ENCODE measurements at places on chromosomes 3 and 15.

DNA sequence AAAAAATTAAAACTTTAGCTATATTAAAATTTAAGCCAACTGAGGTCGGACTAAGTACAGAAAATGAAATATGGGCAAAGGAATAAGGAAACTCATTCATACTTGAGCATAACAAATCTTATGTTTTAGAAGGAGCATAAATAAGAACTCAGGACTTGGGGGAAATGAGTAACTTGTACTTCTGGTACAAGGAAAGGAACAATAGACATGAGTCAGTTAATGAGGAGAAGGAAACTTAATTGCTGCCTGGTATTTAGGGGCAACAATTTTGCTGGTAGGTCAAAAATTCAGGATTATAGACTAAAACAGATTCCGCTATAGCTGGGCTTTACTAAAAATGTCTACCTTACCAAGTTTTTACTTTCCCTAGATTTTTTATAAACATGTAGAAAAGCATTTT is 113.1 kb downstream of the MYO5A start:
- DNase-seq: no peak

DNA sequence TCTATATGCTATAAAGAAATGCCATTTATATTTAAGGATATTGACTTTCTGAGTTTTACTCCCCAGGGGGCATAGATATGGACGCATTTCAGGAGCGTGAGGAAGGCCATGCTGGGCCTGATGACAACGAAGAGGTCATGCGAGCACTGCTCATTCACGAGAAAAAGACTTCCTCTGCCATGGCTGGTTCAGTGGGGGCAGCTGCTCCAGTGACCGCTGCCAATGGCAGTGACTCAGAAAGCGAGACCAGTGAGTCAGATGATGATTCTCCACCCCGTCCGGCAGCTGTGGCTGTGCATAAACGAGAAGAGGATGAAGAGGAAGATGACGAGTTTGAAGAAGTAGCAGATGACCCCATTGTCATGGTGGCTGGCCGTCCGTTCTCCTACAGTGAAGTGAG is 38.4 kb downstream of the GTF2E1 start:
- peak; percentile 78 for DNase-seq

- no peak for DNase-seq
Measured at GRCh38 chr15:89497231-89497630, 848 bp upstream of the RHCG start.

DNA sequence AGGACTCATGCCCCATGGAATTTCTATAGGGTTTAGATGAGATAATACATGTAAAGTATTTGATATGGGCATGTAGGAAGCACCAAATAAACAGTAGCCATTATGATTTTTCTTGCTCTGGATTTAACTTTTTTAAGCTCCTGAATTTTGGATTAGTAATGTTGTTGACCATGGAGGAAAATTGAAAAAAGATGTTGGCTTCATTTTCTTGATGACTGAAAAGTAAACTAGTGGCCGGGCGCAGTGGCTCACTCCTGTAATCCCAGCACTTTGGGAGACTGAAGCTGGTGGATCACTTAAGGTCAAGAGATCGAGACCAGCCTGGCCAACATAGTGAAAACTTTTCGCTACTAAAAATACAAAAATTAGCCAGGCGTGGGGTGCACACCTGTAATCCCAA is 120.3 kb downstream of the PTPRG start:
- DNase-seq: no peak

DNA sequence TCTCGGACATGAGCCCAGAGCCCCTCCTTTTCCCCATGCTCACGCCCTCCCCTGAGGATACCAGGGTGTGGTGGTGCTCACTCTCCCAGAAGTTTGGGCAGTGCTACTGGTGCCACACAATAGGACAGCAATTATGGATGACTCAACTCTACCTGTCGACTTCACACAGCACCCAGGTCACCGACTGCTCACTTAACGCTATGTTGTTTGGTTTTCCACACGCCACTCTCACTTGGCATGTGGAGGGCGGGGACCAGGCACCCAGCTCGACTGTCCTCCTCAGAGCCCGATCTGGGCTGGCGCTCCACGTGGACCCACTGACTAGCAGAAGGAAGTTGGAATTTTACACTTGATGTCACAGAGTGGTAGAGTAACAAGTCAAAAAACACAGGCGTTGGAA is 30.9 kb downstream of the STIMATE start:
- no peak for DNase-seq

GRCh38 chr3:111618945-111619344 is 23.8 kb upstream of the ZBED2 start:
- no peak for DNase-seq

GRCh38 chr3:23991306-23991682 is 46.2 kb downstream of the NR1D2 start:
- no peak for DNase-seq

GRCh38 chr3:142226474-142226873 is 1.1 kb upstream of the GK5 start:
- DNase-seq: peak; percentile 43

DNA sequence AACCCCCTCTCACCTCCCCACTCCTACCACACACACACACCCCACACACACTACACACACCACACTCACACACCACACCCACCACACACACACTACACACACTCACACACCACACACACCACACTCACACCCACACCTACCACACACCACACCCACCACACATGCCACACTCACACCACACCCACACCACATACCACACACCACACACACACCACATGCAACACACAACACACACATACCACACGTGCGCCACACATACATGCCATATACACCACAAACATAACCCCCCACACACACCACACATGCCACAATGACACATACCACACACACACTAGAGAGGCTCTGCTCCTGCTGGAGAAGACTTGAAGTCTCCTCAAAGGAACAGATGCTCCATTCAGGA is 5.9 kb upstream of the ITPKA start:
- DNase-seq: no peak

DNA sequence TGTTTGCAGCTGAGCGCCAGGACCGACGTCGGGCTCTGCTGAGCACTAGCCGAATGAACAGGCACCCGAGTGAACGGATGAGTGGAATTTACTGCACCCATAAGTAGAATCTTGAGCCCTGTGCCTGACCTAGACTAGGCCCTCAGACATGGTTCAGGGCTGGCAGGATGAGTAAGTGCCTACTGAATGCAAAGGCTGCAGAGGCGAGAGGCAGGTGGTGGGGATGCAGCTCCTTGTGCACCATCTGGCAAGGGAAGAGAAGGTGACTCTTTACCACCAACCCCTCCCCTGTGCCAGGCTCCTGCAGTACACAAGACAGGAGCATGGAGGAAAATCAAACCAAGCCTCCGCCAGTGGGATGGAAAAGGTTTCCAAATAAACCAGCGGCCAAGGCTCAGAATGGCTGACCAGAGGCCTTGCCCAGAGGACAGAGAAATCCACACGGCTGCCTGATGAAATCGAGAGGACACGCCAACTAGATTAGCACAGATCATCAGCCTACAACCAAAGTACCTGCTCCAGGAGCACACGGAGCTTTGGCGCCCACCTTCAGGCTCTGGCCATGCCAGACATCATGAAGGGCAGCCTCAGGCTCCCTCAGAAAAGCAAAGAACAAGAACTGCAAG is 141.7 kb upstream of the IQSEC1 start:
- DNase-seq: no peak

DNA sequence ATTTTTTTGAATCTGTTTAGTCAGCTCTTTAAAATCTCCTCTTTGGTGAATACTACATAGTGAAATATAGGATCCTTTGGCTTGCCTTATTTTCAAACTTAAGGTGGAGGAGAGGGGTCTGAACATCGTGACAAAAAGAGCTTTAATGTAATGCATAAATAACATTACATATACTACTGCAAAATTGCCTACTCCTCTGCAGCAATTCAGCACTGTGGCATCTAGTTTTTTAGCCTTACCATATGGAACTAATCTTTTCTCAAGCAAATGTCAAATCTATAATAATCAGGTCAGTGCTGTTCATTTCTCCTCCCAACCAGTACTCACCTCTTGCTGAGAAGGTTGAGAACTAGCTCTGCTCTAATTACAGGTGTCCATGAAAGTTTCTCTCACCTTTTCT is 394.0 kb upstream of the CDIN1 start:
- DNase-seq: no peak

DNA sequence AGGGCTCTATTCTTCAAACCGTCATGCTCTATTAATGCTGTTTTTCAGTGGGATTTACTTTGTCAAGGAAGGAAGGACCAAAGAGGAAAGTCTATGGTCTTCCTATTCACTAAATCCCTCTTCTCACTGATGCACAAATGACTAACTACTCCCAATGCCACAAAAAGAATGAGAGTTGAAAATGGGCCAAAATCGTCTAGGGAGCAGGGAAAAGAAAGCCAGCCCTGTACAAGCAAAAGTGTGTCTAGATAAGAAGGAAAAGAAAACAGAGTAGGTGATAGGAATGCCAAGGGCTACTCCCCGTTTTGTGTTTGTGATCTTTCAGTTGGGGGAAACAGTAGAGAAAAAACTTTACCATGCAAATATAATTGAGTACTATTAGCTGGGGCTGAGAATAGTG is 97.2 kb upstream of the TMCO5A start:
- DNase-seq: peak; percentile 24

DNA sequence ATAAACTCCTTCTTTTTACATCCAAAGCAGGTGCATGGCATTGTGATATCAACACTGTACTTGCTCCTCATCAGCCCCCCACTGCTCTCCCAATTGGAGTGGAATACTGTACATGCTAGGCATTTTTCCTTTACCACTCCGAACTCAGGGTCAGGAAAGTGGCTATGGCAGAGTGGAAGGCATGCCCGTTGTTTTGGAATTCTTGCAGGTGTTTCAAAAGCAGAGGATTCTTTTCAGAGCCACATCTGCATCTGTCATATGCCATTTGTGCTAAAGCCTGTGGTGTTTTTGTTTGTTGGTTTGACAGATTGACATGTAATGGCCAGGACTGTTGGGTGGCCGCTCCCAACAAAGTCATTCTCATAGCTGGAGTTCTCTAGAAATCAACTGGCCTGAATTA is 41.7 kb downstream of the SOX2 start:
- DNase-seq: no peak

DNA sequence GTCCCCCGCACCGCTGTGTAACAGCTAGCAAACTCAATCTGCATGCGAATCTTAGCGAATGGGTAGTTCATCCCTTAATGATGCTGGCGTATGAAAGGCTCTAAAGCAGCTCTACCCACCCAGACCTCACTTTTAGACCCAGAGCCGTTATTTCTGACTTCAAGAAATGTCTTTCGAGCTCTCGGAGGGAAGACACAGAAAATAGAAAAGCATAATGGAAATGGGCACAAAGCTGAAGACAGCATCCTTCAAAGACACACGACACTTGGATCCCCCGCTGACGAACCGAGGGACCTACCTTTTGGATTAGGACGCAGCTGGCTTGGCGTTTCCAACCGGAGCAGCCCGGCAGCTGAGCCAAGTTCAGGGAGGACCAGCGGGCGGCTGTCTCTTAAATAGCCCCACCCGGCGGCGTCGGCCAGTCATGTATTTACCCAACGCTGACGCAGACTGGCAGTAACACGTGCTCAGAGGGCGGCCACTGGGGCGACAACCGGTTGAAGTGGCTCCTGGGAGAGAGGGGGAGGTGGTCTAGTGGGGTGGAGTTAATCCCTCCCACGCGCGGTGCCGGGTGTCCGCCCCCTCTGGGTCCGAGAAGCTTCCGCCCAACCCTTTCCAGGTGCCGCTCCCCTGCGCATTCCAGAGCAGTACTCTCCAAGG is 1.5 kb downstream of the CCK start:
- DNase-seq: peak; percentile 83

DNA sequence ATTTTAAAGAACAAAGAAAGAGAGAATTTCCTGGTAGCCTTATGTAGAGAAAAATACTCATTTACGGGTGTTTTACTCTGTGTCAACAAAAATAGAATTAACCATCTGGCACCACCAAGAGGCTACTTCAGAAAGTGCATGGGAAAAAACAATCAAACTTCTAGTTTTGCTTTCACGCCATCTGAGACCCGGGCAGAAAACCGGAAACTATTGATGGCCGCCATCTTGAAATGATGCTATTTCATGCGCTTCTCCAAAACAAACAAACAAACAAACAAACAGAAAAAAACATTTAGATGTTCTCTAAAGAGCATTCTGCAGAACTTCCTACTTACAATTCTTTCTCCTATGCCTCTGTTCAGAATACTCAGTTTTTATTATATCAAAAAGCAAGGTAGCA is 49.4 kb upstream of the SYNPR start:
- DNase-seq: peak; percentile 81

DNA sequence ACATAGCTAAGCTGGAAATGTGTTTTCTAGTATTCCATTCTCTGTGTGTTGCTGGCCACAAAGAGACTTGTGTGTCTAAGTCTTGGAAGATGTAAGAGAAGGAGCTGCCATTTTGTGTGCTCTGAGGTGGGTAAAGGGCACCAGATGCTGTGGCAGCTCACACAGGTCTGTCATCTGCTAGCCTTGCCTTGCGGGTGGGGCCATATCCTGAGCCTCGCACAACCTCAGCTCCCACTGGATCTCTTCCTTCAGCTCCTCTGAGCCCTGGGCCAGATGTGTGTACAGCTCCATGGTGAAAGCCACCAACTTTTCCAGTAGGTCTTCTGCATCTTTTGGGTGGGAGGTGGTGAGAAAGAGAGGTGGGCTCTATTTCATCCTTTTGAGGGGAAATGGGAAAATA is 6.7 kb upstream of the TMC3 start:
- no peak for DNase-seq

DNA sequence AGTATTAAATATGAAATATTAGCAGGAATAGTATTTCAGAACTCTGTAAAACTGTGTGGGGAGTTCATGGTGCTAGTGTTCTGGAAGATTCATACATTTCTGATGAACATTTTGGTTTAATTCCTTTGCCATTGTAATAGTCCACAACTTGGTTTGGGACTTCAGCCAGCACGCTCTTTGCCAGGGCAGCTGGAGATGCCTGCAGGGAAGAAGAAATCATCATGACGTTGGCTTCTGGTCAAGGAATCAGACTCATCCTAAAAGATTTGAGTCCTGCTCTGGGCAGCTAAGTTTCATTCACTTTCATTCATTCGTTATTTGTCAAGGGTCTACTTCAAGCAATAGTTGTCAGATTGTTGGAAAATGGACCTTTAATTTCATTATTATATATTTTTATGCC is 32.4 kb upstream of the MRPL3 start:
- DNase-seq: peak; percentile 90

- no peak for DNase-seq
Measured at GRCh38 chr3:117454254-117454653, 744.7 kb downstream of the TUSC7 start.

GRCh38 chr15:68556139-68556990 is 22.4 kb upstream of the CORO2B start:
- DNase-seq: no peak

- DNase-seq: no peak
Measured at GRCh38 chr3:66673293-66673692, 172.5 kb upstream of the LRIG1 start.

- no peak for DNase-seq
Measured at GRCh38 chr3:124463234-124463633, 267.0 kb upstream of the UMPS start.

GRCh38 chr15:90839187-90840071 is 29.0 kb upstream of the FURIN start:
- DNase-seq: no peak

GRCh38 chr15:33022629-33023028 is 171.9 kb downstream of the FMN1 start:
- DNase-seq: peak; percentile 63

GRCh38 chr3:50224639-50225038 is 11.4 kb upstream of the GNAI2 start:
- DNase-seq: no peak

GRCh38 chr3:25768851-25769250 is 14.4 kb downstream of the NGLY1 start:
- DNase-seq: no peak
